AG04449 (cell line): ENCODE measurements at places on chromosomes 7 and 10.

- DNase-seq, result no peak
Measured at GRCh38 chr7:11185179-11185815, 211.6 kb downstream of the PHF14 start.

- DNase-seq, result no peak
Measured at GRCh38 chr10:131445623-131446022, 134.1 kb upstream of the TCERG1L start.

DNA sequence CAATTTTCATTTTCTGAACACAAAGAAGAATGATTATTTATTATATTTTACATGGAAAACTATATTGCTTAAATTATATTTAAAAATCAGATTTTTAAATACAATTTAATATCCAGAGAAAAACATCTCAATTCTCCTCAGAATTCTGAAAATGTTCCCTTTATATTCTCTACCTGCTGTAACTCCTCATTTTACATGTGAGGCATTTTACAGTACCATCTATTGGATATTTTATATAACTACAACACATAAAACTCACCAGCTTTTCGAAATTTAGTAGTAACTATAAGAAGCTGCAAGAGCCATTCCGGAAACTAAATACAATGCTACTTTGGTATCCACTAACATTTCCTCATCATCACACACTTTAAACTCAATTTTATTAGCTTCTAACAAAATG lies 264.6 kb downstream of the DGKB start:
- no peak for DNase-seq

DNA sequence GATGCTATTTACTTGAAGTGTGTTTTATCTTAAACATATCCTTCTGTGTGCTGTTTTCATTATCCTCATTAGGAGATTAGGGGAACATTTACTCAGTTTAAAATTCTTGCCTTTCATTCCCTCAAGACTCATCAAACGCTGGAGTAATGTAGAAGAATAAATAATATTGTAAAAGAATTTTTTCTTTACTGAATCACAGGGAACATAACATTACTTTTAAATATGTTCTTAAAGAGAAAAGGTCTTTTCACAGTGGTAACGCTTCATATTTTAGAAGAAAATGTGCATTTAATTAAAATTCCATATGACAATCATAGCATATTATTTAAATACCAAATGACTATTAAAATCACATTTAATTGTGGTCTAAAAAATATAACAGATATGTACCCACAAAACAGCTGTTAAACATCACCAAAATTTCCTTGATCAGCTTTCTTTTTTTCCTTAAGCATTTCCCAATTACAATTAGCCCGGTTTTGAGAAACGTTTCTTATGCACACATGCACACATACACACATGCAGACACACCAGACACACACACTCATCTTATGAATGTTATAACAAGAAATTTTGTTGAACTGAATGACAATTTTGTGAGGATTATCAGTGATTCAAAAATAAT lies 102.0 kb upstream of the GLI3 start:
- DNase-seq, result no peak

DNA sequence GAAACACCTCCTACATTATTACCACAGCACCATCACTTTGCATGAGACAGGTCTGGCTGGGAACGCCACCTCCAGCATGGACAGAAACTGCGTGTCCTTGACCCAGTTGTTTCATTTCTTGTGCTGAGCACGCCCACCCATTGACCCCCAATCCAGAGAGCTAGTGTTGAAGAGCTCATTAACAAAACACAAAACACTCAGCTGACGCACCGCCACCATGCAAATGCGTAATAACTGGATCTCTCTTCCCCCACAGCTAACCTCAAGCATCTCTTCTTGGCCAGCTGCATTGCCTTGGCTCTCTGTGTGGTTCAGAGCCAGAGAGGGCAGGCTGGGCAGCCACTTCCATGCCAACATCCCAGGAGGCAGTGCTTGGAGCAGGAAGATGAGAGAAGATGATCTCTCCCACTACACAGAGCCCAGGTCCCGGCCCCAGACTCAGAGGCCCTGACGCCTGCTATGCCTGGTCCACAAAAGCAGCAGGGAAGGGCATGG lies 173.5 kb downstream of the PLXNA4 start:
- DNase-seq, result no peak

GRCh38 chr7:114083166-114084001 lies 164.6 kb upstream of the PPP1R3A start:
- no peak for DNase-seq

- DNase-seq, result peak; percentile 33
Measured at GRCh38 chr10:127193125-127193524, 3.3 kb downstream of the INSYN2A start.

DNA sequence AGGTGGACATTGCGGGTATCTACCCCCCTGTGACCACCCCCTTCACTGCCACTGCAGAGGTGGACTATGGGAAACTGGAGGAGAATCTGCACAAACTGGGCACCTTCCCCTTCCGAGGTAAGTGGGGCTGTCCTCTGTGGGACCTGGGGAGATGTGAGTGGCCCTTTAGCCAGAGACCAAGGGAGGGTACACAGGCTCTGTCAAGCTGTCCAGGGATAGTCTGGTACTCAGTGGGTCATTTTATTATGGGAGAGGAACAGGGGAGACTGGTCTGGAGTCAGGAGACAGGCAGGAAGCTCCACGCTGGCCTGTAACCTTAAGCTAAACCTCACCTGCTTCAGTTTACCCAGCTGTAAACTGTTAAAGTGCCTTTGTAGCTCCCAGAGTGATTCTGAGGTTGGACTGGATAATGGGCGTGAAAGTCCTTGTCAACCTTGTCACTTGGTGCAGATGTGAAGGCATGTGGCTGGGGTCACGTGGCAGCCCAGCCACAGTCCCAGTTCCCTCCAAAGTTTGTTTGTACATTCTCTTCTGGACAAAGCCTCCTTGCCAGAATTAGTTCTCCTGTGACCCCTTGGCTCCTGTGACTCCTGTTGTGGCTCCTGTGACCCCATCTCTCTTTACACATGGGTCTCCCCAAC lies 729 bp downstream of the HOGA1 start:
- DNase-seq, result no peak

GRCh38 chr7:55170335-55171069 lies 151.7 kb downstream of the EGFR start:
- no peak for DNase-seq
